M059J (cell line): ENCODE measurements at places on chromosomes 7 and 10. TPM values are rescaled to one million over a fixed set of nuclear protein-coding genes. Genes with fewer than 3 reads are reported as not detected.

DNA sequence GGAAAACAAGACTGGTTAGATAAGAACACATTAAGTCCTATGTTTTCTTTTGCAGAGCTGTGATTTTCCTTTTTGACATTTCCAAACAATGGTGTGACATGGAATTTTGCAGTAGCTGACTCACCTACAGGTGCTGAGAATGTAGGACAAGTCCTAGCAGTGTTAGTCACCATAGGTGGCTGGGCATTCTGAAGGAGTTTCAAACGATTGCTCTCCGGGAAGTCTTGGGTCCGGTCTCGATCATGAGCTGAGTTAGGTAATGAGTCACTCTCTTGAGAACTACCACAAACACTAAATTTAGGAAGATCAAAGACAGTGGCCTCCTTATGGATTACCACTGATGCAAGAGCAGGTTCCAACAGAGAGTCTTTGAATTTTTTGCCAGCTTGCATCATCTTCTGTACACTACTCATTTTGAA is 3.6 kb downstream of the FIGNL1 start:
- peak; percentile 98 for DNase-seq

DNA sequence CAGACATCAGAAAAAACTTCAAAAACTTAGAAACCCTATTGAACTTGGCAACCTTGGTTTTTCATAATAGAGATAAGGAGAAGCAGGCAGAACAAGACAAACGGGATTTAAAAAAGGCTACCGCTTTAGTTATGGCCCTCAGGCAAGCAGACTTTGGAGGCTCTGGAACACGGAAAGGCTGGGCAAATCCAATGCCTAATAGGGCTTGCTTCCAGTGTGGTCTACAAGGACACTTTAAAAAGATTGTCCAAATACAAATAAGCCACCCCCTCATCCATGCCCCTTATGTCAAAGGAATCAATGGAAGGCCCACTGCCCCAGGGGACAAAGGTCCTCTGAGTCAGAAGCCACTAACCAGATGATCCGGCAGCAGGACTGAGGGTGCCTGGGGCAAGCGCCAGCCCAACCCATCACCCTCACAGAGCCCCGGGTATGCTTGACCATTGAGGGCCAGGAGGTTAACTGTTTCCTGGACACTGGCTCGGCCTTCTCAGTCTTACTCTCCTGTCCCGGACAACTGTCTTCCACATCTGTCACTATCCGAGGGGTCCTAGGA is 115.3 kb downstream of the NRCAM start:
- peak; percentile 47 for DNase-seq

DNA sequence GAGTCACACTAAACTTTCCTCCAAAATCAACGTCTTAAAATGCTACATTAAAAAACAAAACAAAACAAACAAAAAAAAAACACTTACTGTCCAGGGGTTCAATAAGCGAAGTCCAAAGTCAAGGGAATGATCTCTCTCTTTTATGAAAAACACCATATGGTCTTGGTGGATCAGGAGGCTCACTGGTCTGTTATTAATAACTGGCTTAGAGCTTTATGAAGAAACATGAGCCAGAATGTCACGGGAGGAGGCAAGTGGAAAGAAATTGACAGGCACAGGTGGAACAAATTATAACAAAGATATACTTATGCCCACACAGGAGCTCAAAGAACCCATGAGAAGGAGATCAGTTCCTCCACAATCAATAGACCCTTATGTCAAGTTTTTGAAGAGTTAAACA is at the start of gene MRLN:
Gene MRLN, minus strand, starts transcription at position 189 of the 400 bp plus-strand sequence.
- no peak for DNase-seq

Gene TBXAS1
- total RNA-seq, result 5.3 and 7.8 TPM in 2 replicates

Gene FGFBP3
- 0.05 and 0.94 TPM in 2 replicates for total RNA-seq
